ENCODE measurements at places on chromosomes 7 and 10.

DNA sequence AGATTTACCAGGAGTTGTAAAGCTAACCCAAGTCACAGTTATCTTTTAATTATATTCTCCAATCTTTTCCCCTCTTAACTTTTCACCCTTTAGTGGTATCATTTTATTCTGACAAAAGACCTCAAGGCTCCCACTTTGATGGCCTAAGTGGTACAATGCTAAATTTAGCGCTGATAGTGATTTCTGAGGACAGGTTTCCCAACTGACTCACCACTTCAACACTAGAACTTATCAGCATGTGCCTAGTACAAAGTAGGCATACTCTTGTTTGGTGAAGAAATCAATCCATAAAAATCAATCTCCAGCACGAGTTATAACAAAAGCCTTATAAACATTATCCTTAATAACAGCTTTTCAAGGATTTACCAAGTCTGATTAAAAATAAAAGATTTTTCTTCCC, 7.5 kb downstream of the SNX13 start:
- no peak for DNase-seq

GRCh38 chr7:108158776-108159175, 28.6 kb upstream of the LAMB4 start:
- DNase-seq = no peak

- DNase-seq = no peak
These were observed 257.6 kb downstream of the MAD1L1 start for GRCh38 chr7:1975179-1975578.

DNA sequence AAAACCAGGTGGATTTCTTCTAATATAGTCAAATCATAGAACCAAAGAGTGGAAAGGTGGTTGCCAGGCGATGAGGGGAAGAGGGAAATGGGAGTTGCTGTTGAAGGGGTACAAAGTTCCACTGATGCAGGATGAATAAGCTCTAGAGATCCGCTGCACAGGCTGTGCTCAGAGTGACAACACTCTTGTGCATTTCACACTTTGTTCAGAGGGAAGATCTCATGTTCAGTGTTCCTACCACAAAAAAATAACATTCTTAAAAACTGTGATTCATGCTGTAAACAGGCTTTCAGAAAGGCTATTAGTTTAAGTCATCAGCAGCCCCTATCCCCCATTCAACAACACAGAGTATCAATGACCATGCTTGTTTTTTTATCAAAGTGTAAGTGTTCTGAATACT, 213.8 kb downstream of the COBL start:
- no peak for DNase-seq

DNA sequence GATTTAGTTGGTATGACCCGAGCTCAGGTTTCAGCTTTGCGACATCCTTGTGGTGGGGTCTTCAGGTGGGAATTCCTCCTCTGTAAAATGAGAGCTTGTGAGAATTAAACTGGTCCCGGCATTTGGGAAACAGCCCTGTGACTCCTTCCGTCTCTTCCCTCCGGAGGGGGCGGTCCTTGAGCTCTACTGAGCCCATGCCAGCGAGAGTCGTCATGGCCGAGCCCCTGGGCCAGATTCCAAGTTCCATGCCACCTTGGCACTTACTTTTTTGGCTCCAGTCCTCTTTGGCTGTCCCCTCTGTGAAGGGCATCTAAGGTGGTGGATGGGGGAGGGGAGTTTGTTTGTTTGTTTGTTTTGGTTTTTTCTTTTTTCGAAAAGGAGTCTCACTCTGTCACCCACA, 47.6 kb downstream of the GTF2IRD1 start:
- no peak for DNase-seq

DNA sequence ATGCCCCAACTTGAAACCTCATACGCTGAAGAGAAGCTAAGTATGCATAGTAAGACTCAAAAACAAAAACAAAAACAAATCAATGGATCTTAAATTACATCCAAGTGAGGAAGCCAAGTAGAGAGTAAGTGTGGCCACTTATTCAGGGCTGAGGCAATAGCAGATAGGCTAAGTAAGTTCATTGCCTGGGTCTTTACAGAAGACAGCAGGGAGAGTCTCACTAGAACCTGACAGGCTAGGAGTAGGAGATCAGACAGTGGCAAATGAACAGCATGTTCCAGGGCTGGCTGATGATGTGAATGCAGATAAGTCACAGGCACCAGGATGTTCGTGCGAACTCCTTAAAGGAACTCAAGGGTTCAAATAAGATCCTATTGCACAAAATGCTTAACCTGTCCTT, 568.6 kb downstream of the KCNMA1 start:
- DNase-seq = no peak

- DNase-seq = no peak
These were observed 77.7 kb downstream of the RBM33 start for GRCh38 chr7:155722118-155722517.

DNA sequence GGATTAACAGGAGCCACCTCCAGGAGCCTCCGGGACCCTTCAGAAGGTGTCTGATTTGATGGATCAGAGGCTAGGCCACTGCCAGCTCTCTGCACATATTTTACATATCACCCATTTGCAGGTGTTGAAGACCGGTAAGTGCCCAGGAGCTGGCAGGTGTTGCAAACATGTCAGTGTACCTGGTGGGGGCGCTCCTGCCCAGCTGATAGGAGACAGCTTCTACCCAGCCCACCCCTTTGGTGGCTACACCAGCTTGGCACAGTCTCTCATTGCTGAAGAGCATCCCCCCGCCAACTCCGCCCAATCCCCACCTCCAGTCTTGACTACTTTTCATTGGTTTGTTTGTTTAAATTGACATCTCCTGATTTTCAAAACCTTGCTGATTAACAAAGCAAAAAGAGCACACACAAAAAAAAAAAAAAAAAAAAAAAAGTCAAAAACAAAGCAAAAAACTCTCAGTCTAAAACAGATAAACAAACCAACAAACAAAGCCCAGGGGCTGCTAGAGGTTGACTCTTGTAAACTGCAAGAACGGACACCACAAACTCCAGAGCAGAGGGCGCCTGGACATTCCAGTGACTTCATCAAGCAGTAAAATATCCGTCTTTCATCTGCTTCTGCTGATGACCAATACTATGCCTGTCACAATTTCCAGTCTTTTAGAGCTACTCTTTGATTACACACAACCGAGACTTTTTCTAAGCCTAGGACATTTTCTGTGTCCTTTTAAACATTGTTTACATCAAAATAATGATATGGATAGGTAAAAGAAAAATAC, 275.3 kb downstream of the NRG3 start:
- no peak for DNase-seq

DNA sequence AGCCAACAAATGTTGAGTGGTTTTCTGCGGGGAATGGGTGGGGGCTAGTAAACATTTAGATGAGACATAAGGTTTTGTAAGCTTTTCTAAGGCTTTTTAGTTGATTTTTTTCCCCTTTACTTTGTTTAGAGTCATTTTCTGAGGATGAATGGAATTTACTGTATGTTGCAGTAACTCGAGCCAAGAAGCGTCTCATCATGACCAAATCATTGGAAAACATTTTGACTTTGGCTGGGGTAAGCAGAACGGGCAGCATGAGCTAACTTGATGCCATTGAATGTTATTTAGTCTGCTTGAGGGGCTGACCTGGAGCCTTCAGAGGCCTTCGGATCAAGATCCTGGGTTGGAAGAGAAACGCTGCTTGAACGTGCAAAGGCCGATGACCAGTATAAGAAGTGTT, 37.3 kb downstream of the FBH1 start:
- DNase-seq = no peak

DNA sequence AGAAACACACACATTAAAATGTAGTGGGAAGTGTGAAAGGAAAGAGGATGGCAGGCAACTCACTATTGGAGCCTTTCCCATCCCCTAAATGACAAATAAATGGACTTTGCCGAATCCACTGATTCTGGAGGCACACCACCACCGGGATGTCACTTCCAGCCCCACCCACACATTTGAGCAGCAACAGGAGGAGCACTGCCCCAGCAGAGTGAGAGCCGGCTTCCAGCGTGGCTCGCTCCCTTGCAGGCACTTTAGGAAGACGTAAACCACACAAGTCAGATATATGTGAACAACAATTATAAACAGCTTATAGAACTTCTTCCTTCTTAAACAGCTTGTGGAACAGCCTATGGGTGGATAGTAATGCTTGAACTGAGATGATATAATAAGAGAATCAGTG, 191.0 kb downstream of the DGKI start:
- DNase-seq = no peak

- DNase-seq = no peak
These were observed 5.9 kb upstream of the LGI1 start for GRCh38 chr10:93751832-93752231.

DNA sequence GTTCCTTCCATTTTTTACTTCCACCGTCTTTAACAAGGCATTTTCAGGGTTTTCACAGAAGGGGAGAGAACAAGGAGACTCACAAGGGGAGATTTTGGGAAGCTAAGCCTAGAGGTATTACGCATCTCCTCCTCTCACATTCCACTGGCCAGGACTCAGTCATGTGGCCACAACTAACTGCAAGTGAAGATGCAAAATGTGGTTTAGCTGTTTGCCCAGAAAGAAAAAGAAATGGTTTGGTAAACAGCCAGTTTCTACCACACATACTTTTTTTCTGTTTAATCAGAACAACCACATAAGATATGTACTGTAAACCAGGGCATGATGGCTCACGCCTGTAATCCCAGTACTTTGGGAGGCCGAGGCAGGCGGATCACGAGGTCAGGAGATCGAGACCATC, 21.4 kb upstream of the HELLS start:
- no peak for DNase-seq

DNA sequence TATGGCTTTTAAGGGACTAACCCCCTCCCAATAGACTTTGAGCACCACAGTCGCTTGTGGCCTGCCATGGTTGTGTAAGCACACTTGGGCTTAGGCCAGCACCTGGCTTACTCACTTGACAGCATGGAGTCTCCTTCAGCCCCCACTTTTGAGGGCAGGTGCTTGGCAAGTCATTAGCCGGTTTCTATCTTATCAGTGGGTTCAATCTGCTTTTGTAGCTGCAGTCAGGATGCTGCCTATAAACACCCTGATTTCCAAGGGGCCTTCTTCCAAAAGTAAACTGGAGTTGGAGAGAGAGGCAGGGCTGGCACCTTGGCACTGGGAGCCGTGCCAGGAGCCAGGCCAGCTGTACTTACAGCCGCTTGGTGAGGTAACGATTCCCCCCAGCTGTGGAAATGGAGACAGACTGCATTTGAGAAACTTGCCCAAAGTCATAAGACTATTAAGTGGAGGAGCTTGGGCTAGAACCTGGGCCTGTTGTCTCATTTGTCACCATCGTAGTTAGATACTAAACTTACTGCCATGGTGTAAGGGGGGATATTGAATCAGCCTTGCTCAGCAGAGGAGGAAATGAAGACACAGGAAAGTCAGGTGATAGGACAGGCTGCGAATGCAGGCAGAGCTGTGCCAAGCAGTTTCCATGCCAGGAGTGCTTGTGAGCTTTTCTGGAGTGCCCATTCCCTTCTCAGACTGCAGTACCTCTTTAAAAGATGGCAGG, 92.2 kb upstream of the EFCAB10 start:
- no peak for DNase-seq

DNA sequence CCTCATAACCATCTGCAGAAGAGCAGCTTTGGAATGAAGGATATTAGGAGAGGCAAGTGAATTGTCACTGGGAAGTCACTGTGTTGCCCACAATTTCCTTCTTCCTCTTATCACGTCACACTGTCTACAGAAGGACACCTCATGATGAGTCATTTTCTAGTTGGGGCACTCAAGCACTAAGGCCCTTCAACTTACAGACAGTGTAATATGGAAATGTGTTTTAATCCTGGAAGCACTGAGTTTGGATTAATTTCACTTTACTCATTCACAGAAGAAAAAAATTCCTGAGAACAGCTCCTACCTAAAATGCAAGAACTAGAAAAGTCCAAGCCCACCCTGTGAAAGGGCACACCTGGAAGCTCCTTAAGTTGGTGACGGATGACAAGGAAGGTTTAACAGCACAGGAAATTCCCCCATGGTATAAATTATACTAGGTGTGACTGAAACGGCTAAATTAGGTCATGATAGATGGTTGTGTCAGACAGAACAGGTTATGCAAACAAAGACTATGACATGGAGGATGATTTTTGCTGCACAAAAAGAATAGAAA, 56.6 kb downstream of the PARD3 start:
- DNase-seq = no peak

DNA sequence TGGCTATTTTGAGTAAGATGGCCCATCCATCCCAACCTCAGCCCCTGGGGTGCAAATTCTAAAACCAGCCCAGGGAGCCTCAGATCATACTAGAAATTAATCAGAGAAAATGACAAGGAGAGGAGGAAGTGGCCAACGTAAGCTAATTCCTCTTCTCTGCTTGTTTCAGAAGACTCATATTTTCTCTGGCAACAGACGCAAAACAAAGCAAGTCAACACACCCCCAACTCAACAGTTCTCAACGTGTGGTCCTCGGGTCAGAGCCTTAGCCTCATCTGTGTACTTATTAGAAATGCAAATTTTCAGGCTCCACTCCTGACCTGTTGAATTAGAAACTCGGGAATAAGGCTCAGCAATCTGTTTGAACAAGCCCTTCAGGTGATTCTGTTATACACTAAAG, 413.9 kb upstream of the AUTS2 start:
- DNase-seq = no peak

- no peak for DNase-seq
These were observed 4.3 kb upstream of the AKR1C3 start for GRCh38 chr10:5089865-5090264.

DNA sequence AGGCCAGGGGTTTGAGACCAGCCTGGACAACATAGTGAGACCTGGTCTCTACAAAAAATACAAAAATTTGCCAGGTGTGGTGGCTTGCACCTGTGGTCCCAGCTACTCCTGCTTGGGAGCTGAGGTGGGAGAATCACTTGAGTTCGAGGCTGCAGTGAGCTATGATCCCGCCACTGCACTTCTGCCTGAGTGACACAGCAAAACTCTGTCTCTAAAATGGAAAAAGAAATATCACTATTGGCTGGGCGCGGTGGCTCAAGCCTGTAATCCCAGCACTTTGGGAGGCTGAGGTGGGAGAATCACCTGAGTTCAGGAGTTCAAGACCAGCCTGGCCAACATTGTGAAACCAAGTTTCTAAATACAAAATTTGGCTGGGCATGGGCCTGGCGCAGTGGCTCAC, 44.9 kb upstream of the RASGEF1A start:
- no peak for DNase-seq

- DNase-seq = no peak
These were observed 76.5 kb downstream of the BMPER start for GRCh38 chr7:33981671-33982424.

GRCh38 chr10:125983656-125984055, 87.3 kb downstream of the FANK1 start:
- DNase-seq = no peak

GRCh38 chr10:116636976-116637375, 16.2 kb downstream of the PNLIPRP2 start:
- no peak for DNase-seq

Measured in pons (tissue), 1 donor.